Left hindlimb (tissue), 1 donor: ENCODE measurements at places on chromosomes 7 and 10.
A peak's percentile ranks its signal among the peaks of the same experiment; 100 is the strongest.

- DNase-seq, result no peak
Observed at GRCh38 chr10:96834120-96834519, 2.0 kb downstream of the LCOR start.

GRCh38 chr7:77812290-77812685 is 13.7 kb downstream of the PHTF2 start:
- DNase-seq, result no peak

GRCh38 chr10:77801474-77802161 is 124.9 kb downstream of the DLG5 start:
- DNase-seq, result no peak

DNA sequence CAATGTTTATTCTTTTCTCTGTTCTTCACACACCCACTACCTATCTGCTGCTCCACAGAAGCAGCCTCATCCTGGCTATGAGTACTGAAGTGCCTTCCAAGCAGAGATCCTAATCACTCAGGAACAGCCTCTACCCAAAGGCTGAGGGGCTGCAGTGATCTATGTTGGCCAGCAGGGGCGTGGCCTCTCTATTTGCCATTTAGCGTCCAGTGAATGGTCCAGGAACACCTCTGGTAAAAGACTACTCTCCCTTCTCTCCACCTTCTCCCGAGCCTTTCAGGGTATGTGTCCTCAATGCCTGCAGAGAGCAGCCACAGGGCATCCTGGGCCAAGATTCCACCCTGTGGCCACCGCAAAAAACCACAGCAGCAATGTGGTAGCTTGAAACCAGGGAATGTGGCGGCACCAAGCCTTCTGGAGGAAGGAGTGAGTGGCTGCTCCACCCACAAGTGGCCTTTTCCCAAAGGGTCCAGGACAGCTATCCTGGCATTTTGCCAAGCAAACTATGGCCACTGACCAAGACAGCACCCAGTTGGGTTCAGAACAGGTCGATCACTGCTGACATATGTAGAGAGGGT is 70.9 kb downstream of the SYPL1 start:
- no peak for DNase-seq

GRCh38 chr7:83633516-83633915 is 15.4 kb downstream of the SEMA3E start:
- DNase-seq, result no peak

GRCh38 chr7:96670338-96671289 is 39.0 kb downstream of the SEM1 start:
- no peak for DNase-seq

DNA sequence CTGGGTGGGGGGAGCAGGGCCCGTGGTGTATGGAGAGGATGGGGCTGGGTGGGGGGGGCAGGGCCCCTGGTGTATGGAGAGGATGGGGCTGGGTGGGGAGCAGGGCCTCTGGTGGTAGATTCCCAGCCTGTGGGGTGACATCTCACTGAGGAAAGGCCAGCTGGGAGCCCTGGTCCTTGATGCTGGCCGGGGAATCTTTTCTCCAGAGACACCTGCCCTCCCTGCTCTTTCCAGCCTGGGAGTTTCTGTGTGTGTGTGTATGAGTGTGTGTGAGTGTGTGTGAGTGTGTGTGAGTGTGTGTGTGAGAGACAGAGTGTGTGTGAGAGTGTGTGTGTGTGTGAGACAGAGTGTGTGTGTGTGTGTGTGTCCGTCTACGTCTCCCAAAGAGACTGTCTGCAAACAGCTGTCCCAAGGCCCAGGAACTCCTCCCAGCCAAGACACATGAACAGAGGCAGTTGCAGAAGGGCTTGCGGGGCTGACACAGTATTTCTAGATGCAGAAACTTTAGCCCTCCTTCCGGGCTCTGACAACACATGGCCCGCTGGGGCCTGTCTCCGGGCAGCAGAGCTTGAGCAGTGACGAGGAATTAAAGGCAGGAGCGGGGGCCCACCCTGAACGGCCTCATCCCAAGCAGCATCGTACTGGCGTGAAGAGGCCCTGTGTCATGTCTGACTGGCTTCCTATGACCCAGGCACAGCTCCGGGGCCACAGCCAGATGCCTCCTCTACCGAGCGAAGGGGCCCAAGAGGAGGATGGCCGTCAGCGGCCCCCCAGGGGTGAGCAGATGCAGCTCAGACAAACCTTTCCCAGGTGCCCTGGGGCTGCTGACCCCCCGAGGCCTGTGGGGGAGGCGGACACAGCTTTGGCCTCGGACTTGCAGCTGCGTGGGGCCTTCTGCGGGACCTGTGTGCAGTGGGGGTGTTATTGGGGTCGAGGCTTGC is 24.3 kb downstream of the FAM20C start:
- DNase-seq, result peak; percentile 84

GRCh38 chr10:34526186-34526585 is 288.9 kb downstream of the PARD3 start:
- DNase-seq, result no peak

- peak; percentile 44 for DNase-seq
Observed at GRCh38 chr10:97399843-97400545, 1.1 kb downstream of the RRP12 start.

- DNase-seq, result no peak
Observed at GRCh38 chr10:52488606-52489485, 174.8 kb downstream of the DKK1 start.

- DNase-seq, result no peak
Observed at GRCh38 chr7:51013218-51013786, 230.6 kb upstream of the GRB10 start.

DNA sequence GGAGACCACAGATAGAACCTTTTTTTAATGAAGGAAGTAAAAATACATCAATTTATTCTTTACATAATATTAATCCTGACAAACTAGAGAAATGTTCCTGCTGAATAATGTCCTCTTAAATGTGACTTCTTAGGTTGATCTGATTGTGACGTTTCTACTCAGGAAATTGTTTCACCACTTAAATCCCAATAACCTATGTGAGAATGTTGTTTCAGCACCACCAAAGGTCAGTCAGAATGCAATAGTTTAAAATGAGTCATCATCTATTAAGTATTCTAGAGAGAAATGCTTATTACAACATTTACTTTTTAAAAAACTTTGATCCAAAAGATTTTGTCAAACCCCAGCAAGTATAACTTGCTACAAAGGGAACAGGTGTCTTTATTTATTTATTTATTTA is 155.4 kb upstream of the CACNA2D1 start:
- no peak for DNase-seq

GRCh38 chr7:156582591-156583123 is 57.9 kb upstream of the RNF32 start:
- DNase-seq, result no peak

- no peak for DNase-seq
Observed at GRCh38 chr7:152998420-152998819, 238.9 kb downstream of the ACTR3B start.

DNA sequence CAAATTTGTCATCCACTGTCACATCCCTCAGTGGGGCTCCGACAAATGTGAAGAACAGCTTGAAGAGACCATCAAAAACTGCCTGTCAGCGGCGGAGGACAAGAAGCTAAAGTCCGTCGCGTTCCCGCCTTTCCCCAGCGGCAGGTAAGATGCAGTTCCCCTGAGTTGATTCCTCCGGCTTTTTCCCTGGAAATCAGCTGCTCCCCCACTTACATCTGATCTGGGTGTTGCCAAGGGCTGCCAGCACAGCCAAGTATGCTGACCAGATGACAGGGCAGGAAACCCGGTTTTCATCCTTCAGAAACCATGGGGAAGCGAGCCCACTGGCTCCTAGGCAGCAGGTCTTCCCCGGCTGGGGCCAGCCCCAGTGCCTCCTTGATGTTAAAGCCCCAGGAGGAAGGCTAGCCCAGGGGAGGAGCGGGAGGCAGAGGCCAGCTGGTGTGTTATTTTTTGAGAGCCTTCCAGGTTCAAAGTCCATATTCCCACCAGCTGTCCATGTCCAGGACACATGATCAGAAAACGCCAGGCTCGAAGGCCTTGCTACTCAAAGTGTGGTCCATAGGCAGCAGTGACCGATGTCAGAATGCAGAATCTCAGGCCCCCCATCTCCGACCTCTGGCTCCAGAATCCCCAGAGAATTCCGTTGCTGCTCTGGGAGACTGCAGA is 23.4 kb downstream of the AIFM2 start:
- DNase-seq, result no peak

DNA sequence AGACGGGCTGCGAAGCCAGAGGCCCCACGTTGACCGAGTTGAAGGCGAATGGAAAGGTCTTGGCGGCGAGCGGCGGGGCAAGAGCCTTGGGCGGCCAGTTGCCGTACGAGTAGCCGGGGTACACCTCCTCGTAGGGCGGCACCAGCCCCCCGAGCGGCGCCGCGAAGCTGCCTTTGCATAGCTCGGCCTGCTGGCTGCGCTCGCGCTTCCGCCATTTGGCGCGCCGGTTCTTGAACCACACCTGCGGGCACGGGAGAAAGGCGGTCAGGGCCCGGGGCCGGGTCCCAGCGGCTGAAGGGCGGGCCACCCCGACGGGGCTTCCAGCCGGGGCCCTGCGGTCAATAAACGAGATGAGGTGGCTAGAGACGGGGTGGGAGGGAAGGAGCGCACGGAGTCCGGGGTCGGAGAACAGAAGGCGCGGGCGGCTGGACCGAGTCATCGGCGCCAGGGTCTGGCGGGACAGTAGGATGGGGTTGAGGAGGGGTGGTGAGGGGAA is 4.8 kb downstream of the ELOVL3 start:
- no peak for DNase-seq
